NCI-H460 (cell line): ENCODE measurements at places on chromosomes 12 and 14. TPM values are rescaled to one million over a fixed set of nuclear protein-coding genes. Genes with fewer than 3 reads are reported as not detected.

DNA sequence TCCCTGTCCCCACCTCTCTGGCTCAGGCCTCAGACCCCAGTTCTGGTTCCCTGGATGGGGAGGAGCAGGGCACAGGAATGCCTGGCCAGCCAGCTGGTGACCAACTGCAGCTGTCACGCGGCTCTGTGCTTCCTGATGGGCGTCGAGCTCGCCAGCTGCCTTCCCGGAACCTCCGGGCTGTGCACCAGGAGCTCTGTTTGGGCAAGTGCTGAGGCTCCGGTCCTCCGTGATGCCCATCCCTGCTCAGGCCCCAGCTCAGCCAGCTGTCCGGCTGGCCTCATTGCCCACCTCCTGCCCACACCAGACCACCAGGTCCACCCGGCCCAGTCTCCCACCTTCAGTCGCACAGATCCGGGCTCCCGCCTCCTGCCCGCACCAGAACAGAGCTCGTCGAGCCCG lies 4.8 kb downstream of the IFFO1 start:
- DNase-seq, result no peak

DNA sequence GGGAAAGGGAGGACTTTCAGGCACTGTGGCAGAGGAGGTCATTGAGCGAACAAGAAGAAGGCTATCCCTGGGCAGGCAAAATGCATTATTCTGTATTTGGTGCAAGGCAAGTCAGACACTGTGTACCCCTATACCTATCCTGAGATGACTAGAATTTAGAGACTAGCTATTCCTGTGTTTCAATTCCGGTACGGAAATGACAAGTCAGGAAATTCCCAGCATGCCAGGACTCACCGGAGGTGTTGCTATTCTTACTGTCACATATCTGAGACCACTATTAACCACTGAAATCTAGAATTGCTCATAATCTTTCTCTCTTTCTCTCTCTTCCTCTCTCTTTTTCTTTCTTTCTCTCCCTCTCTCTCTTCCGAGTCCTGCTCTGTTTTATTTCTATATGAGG lies 297.1 kb downstream of the PDZRN4 start:
- DNase-seq, result no peak

GRCh38 chr14:76348898-76349297 lies 27.0 kb upstream of the ESRRB start:
- DNase-seq, result no peak

DNA sequence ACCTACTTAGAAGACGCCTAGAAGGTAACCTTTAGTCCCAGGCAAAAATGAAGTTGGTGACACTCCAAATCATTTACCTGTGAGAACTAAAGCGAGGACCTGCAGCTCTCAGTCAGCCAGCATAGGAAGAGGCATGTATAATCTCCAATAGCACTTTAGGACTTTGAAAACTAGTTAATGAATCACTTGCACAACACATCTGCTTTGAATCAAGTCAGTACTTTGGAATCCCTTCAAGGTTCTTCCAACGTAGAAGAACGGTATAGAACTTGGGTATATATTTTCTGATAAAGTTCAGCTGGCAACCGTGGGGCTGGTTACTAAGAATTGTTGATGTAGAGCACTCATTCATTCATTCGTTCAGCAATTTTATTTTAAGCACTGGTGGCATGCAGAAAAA lies 251.9 kb downstream of the TMEM132D start:
- no peak for DNase-seq

AKAP3 gene
- 0.72 and 1.4 TPM in 2 replicates for total RNA-seq

PZP gene
- not detected in 2 replicates for total RNA-seq

- DNase-seq, result no peak
Measured at GRCh38 chr14:28656704-28657255, 109.8 kb upstream of the FOXG1 start.

DNA sequence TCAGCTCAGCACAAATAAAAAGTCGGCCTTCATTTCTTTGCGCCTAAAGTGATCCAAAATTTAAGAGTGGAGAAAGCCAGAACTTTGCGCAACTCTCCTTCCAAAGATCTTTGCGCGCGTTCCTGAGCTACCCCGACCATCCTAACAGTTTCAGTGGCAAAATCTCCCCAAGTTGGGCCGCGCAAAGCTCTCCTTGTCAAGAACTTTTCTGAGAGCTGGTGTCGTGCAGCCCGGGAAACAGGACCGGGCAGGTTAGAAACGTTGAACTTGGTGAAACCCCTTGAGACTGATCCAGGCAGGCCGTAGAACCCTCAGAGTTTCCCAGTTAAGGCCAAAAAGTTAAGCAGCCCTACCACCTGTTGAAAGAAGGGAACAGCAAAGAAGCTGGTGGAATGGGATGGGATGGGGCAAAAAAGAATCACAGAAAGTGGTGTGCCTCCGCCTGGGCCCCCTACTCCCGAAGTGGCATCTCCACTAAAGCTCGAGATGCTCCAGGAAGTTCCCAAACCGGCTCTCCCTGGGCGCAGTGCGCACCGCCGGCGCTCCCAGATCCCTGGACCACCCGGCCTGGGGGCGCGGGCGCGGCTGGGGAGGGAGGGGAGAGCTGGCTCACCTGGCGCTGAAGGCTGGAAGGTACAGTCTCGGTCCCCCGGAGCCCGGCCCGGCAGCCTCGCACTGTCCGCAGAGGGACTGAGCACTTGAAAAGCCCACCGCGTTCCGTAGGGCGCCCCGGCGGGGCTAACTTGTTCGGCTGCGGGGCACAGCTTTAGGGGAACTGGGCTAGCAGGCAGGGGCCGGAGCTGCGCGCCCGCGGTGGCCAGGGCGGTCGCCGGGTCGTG lies 768 bp downstream of the DBX2 start:
- DNase-seq, result no peak

LMNTD1 gene
- total RNA-seq, result 0.15 TPM in 1 of 2 replicates, not detected in the other

DNA sequence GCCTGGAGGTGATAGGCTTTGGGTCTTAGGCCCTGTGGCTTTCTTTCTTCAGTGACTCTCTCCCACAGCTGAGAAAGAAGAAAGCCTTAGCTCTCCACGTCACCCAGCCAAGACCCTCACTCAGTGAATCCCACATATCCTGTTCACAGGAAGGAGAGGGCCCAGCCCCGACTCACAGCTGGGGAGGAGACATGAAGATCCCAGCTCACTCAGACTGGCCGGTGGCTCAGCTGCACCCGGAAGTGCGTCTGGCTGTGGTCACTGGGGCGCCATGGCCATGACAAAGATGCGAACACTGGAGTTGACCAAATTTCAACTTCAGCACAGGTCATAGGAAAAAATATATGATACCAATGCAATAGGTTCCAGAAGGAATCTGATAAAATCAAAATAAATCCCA lies 14.2 kb downstream of the DLK1 start:
- DNase-seq, result no peak

- no peak for DNase-seq
Measured at GRCh38 chr12:57836442-57837375, 9.8 kb downstream of the CTDSP2 start.

DNA sequence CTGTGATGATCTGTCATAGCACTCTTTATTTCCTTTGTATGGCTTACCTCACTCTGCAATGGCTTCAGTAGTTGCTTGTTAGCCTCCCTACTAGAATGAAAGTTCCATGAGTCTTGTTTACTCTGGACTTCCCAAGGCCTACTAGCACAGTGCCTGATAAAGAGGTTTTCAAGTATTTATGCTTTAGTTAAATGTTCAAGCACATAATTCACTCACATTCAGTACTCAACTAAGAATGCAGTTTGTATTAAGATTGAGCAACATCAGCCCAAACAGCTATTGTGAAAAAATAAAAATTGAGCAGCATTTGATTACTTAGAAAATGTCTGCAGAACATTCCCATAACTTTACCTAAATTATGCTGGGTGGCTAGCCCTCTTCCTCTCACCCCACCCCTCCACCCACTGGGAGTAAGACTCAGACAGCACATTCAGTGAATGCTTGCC lies 158.9 kb upstream of the AMIGO2 start:
- no peak for DNase-seq

RPGRIP1 gene
- 0.05 TPM in 1 of 2 replicates, not detected in the other for total RNA-seq

GDF3 gene
- not detected in 2 replicates for total RNA-seq

DNA sequence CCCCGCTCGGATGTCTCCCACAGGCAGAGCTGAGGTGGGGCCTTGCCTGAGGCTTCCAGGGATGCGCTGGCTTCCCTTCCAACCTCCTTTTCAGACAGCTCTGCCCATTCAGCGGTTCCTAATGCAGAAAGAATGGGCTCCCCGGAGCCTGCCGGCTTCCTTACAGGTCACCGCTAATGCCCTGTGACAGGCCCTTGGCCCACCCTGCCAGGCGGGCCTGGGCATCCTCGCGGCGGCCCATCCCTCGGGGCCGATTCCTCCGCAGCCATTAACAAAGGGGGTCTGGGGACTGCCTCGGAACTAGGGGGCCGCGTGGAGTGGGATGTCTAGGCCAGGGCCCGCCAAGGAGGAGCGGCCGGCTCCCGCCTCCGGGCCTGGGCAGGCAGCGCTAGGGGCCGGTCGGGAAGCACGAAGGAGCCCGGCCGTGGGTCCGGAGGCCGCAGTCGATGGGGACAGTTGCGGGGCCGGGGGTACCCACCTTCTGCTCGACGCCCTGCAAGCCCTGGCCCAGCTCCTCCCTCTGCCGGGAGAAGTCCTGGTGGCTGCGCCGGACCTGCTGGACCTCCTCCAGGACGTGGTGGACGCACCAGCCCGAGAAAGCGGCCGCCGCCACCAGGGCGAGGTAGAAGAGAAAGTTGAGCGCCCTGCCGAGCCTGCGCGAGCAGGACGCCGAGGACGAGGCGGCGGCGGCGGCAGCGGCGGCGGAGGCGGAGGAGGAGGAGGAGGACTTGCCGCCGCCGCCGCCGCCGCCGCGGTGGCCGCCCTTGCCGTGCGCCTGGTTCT lies 738 bp downstream of the CKAP4 start:
- no peak for DNase-seq

GRCh38 chr12:54379398-54380201 lies 4.9 kb downstream of the ZNF385A start:
- peak; percentile 94 for DNase-seq

KIF5A gene
- total RNA-seq, result 0.07 and 0.09 TPM in 2 replicates

STAC3 gene
- total RNA-seq, result 0.57 and 0.58 TPM in 2 replicates

GRCh38 chr12:102454808-102455760 lies 25.3 kb downstream of the IGF1 start:
- no peak for DNase-seq

LRTM2 gene
- not detected in 2 replicates for total RNA-seq
